SHP77 (cell line): ENCODE measurements at places on chromosomes 2 and 18.
A peak's percentile ranks its signal among the peaks of the same experiment; 100 is the strongest.

- no peak for DNase-seq
Observed at GRCh38 chr2:179963626-179964025, 43.5 kb downstream of the CWC22 start.

- no peak for DNase-seq
Observed at GRCh38 chr18:46567196-46567595, 89.8 kb downstream of the LOXHD1 start.

DNA sequence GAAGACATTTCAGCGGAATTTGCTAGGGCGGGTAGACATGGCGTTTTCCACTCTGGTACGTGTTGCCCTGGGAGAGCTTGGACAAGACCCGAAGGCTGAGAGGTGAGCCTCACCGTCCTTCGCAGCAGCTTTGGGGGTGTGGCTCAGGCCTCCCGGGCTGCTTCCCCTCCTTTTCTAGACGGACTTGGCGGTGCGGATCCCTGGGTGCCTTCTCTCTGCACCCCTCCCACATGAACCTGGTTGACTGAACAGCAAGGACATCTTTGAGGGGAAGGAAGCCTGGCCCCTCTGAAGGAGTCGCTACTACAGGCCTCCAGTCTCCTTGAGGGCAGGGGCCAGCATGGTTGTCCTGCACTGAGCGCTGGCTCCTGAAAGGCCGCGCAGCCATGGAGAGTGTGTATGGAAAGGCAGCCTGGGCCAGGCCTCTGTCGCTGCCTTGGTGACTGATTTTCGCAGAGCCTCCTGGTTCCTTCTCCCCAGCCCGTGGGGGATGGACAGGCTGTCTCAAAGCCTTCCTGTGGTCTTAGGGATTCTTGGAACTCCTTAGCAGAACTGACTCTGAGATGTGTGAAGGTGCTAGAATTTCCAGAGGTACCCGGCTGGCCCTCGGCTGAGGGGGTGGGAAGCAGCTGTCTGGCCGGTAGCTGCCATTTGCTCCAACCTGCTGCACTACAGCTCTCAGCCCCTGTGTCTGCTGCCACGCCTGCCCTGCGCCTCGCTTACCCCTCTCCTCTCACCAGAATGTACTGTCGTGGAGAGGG is 9.9 kb downstream of the CNNM4 start:
- no peak for DNase-seq

GRCh38 chr2:232875256-232876121 is 5.4 kb downstream of the SNORC start:
- DNase-seq = no peak

DNA sequence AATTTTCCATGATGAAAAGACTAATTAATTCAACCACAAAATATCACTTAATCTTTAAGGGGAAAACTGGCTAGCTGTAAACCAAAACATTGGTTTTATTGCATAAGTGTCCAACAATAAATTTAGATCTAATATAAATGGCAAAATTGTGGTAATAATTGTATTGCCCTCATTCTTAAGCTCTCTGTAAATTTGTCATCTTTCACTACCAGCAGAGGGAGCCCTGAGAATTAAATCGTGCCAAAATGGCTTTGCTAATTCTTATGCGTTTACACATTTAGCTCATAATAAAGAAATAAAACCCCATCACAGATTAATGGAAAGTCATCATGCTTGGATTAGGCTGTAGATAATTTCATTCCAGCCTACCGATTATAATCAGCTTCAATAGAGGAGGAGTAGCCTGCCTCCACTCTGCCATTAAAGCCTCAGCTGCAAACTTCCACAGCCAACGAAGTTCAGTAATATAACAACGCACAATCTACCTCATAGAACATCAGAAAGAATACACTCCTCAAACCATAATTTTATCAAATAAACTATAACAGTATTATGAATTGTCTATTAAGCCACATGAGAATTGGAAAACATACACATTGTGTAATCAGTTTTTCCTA is 70.0 kb upstream of the ATP5MC3 start:
- DNase-seq = peak; percentile 17

DNA sequence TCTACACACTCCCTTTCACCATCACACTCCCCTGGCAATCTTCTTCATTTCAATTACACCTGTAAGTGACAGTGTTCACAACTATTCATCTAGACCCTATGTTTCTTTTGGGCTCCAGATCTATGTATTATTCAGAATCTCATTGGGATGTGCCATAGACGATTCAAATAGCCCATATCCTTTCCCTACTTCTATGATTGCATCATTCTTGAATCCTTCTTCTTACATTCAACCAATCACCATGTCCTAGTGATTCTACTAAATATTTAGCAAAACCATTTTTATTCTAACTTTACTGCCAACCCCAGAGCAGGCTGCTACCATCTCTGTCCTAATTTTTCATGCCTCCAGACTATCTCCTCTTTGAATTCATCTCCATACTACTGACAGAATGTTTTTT is 106.4 kb downstream of the TDRD15 start:
- DNase-seq = no peak

GRCh38 chr2:235004329-235004903 is 52.6 kb downstream of the SH3BP4 start:
- no peak for DNase-seq

DNA sequence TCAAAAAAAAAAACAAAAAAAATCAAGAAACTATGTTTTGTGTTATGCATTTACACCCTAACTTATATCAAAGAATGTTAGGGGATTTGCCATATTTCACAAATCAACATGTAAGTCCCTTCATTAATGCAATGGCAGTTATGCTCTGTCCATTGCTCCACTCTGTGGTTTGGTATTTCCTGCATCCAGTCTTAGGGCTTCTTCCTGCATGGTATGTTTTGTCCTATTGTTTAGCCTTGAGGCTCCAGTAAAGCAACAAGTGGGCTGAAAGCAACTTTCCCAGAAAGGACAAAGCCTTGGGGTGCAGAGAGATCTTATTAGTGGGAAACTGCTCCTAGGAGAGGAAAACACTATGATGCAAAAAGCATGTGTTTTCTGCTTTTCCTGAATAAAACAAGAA is 474.1 kb downstream of the IRS1 start:
- no peak for DNase-seq

DNA sequence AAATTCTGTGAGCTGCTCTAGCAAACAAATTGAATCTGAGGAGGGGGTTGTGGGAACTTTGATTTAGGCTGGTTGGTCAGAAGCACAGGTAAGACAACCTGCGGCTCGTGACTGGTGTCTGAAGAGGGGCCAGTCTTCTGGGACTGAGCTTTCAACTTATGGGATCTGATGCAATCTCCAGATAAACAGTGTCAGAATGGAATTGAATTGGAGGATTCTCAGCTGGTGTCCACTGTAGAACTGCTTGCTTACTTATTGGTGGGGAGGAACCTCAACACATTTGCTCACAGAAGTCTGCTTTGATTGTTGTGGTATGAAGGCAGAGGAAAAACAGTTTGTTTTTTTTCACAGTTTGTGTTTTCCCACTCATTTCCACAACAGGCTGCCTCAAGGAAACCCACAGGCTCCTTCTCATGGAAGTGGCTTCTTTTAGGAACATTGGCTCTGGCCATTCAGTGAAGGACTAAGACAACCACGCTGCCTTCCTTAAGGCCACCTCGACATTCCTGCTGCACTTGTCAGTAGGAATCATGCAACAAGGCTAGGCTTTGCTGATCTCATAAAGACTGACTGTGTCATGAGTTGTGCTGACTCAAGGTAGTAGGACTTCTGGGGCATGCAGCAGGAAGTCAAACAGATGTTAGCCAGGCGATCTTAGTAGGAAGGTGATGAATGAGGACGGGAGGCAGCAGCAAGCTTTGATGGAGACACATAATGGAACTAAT is 104.7 kb downstream of the TSN start:
- DNase-seq = no peak

GRCh38 chr18:57428221-57429150 is 6.7 kb upstream of the ONECUT2 start:
- no peak for DNase-seq

DNA sequence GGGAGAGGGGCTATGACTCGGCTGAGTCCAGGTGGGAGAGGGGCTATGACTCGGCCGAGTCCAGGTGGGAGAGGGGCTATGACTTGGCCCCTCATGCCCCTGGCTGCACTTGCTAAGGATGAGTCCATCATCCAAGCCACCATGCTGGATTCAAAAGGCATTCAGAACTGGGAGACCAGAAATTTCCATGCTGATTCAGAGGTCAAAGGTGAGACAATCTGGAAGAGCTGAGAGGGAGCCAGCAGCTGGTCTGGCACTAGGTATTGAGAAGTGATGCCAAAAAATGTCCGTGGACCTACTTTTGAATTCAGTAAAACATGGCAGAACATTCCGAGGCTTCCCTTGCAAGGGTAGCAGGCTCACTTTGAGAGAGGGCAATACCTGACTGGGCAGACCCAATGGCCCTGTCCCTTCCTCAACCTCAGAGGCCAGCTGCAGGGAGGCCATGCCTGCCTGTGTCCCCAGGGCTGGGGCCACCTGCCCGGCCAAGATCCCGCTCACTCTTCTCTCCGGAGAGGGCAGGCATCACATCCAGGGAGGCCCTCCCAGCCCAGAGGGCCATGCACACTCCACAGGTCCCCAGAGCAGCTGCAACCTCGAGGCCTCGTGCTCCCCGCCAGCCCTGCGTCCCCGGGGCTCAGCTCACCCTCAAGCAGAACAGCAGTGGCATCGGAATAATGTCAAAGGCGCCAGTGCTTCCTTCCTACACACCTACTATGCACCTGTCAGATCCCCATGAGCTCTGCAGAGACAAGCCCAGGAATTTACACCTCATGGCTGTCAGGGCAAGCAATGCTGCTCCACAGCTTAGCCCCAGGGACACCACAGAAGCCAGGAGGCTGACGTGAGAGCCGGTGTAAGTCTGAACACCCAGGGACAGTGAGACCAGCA is 80.2 kb upstream of the GPC1 start:
- DNase-seq = no peak

- no peak for DNase-seq
Observed at GRCh38 chr18:77069931-77070330, 62.7 kb downstream of the MBP start.

DNA sequence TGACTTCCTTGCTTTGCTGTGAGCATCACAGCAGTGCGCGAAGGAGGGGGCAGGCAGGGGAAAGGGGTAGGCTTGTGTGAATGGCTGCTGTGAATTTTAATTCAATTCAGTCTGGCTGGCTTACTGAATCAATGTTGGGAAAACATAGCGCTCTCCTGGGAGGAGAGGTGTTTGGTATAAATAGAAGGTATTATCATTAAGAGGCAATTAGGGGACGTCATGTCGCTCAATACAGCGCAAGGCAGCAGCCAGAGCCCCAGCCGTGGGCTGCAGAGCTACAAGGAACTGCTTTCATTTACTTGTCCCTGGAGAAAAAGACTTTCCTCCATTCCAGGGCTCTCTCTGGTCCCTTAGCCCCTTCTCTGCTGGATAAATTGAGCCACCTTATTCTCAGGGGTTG is 181.4 kb upstream of the MSH6 start:
- no peak for DNase-seq

DNA sequence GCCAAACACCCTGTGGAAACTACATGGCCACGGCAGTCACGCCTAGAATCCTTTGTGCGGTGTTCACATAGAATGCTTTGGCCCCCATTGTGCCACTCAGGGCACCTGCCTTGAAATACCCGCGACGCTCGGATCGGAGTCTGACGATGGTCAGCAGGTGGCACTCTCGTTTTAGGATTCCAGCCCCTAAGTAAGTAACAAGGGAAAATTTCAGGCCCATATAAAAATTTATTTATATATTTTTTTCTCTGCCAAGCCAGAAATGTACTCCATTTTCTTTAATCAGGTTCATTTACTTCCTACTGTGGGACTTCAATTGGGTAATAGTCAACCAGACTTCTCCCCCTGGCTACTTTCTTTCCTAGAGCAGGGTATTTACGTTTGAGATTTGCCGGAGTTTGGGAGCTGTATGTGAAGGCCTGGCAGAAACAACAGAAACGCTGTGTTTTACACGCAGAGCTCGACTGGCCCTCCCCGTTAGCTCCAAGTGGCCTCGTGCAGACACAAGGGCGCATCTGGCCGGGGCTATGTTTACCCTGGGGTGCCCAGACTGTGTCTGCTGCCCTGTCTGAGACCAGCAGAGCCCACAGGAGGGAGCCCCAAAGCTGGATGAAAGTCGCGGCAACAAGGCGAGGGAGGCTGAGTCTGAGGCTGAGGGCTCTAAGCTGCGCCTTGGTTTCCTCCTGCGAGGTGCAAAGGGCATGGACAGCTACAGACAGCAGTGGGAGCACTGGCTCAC is 41.6 kb downstream of the LRRC30 start:
- DNase-seq = peak; percentile 56

DNA sequence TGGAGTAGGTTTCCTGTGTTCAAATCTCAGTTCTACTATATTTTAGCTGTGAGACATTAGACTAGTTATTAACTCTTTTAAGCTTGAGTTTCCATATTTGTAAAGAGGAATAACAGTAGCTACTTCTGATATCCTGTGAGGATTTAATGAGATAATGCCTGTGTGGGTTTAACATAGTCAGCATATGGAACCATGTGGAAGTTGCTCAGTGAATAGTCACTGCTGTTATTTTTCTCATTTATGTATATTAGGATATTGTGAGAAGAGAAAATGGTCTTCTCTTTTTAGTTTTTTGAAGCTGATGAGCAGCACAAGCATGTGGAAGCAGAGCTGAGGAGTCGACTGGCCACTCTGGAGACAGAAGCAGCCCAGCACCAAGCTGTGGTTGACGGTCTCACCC is 70.5 kb upstream of the STON1 start:
- no peak for DNase-seq

DNA sequence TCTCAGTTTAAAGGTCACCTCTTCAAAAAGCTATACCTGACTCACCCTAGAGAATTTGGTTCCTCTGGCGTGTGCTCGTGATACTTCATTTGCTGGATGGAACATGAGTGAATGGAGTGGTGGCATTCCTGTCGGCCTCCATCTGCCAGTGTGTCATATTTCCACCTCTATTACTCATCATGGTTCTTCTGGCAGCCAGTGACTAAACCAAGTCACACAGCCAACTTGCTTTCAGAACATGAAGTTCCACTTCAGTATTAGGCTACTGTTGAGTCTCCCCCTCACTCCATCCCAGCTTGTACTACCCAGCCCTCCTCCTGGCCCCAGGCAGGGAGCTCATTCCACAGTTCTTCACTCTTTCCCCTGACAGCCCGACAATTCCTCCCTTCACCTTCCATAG is 169.8 kb downstream of the MREG start:
- DNase-seq = no peak

- DNase-seq = no peak
Observed at GRCh38 chr2:127768775-127769479, 42.0 kb downstream of the WDR33 start.

DNA sequence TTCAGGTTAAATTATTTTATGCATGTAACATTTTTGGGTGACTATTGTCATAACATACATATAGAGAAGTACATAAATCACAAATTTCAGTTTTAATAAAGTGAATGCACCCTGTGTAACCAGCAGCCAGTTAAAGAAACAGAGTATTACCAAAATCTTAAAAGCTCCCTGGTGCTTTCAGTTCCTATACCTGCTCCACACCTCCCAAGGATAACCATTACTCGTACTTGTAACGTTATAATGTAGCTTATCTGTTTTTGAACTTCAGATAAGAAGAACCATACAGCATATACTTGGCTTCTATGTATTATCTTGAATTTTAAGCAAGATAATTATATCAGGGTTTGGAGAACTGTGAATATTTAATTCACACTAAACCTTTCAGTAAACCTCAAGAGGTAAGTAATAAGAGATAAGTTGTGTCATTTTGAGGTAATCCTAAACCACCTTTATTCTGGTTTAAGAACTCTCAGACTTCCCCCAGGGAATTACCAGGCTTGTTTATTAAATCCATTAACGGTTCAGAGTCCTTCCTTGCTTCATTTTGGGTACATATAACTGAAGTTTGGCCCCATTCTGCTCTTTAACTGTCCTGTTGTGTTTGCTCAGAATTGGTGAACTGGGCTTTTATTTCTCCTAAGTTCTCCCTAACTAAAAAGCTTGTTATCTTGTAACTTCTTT is 58.6 kb downstream of the LCLAT1 start:
- no peak for DNase-seq

GRCh38 chr2:55152475-55153412 is 79.3 kb downstream of the CLHC1 start:
- no peak for DNase-seq
